ENCODE measurements at places on chromosomes 3 and 15.

GRCh38 chr3:150878996-150879575 is 26.2 kb downstream of the MINDY4B start:
- no peak for DNase-seq

DNA sequence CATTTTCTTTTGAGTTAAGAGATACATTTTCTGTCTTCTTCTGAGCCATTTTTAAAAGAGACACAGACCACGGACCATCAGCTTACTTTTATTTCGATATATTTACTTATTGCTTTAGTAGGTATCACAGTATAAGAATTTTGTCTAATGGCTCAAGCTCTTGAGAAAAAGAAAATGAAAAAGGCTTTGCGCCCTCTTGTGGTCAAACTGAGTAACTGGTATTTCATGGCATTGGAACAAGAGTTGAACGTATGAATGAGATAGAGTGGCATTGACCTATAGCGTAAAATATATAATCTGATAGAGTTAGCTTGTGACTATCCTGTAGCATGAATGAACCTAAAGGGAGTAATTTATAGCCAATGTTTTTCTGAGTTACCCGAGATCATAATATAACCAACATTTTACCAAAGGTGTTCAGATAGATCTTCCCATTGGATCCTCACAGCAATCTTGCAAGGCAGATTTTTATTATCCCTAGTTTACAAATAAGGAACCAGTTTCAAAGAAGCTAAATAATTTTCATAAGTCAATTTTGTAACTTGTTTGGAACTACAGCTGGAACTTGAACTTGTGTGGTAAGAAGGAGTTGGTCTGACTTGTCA is 154.6 kb downstream of the POLR2M start:
- DNase-seq = no peak

DNA sequence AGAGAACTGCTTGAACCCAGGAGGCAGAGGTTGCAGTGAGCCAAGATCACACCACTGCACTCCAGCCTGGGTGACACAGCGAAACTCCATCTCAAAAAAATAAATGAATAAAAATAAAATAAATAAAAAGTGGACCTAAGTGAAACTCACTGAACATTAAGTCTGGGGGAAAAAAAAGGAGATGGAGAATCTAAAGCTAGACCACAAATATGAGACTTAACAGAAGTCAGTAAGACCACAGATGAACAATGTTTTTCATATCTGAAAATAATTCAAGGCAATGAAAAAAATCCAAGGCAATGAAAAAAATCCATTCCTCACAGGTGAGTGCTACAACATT is 18.6 kb downstream of the ANXA2 start:
- no peak for DNase-seq

DNA sequence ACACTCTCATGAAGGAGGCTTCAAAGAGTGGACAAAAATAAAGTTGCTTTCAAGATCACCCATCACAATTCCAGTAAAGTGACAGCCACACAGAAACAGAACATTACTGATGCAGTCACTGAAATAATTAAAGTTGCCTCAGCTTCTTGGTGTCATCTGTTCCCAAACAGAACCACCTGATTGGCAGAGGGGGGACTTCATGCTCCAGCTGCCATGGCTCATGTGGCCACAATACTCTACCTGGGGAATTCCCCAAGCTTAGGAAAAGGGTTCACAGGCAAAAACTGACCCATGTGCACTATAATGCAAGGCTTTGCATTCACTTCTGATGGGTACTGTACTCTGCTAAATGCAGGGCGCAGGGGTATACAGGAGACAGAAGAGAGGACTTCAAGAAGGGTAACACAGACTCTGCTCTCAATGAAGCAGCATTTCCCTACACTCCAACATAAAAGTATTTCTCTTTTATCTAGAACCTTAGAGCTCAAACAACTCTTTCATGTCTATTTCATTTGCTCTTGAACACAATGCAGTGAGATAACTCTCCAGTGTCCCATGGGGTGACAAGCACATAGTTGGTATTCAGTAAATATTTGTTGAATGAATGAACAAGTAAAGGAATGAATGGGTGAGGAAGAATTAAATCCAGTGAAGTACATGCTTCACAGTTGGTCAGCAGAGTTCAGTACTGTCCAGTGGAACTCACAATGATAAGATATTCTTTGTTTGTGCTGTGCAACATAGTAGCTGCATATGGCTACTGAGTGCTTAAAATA is 8.6 kb upstream of the CTNNB1 start:
- no peak for DNase-seq

DNA sequence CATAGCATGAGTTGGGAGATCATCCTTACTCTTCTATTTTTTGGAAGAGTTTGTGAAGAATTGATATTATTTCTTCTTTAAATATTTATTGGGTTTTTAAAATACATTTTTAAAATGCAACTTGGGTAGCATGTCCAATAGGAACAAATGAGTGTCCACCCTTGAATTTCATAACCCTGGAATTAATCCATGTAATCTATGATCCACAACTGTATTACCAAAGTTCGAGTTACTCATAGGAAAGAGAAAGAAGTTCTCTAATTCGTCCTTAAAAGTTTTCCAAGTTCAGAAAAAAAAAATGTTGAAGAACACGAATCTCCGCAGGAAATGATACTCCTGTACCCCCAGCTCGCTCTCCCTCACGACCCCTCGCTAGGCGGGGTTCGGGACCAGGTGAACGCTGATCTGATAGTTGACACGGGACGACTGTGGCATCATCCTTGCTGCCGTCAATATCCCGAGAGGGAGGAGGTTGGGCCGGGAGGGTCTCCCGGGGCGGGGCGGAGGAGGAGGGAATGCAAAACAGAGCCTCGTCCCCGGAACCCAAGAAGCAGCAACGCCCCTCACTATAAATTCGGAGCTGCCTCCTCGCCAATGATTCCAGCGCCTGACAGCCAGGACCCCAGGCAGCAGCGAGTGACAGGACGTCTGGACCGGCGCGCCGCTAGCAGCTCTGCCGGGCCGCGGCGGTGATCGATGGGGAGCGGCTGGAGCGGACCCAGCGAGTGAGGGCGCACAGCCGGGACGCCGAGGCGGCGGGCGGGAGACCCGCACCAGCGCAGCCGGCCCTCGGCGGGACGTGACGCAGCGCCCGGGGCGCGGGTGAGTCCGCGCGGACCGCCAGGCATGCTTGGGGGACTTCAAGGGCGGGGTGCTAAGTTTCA is at the start of gene AGTR1:
TSS of gene AGTR1 (plus strand) at position 598 of the 884 bp plus-strand sequence. CDS start 43,133 bp downstream, outside the sequence.
- no peak for DNase-seq

DNA sequence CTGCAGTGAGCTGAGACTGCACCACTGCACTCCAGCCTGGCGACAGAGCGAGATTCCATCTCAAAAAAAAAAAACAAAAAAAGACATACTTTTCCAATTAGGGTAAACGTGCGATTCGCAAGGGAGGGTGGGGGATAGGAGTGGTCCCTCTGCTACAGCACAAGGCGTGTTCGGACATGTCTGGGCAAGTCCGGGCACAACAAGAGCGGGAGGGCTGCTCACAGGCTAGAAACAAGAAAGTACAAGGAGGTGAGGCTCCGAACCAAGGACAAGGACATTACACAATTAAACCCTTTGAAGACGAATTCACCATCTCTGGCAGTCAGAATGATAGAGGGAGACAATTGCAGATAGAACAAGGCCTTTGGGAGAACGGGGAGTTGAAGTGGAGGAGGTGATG is 32.2 kb upstream of the BCL2A1 start:
- no peak for DNase-seq

- DNase-seq = no peak
Measured at GRCh38 chr3:48410205-48411040, 19.5 kb downstream of the PLXNB1 start.

GRCh38 chr3:95449841-95450240 is 1364.6 kb upstream of the EPHA6 start:
- DNase-seq = no peak

GRCh38 chr3:119181765-119182164 is 8.4 kb downstream of the UPK1B start:
- no peak for DNase-seq

DNA sequence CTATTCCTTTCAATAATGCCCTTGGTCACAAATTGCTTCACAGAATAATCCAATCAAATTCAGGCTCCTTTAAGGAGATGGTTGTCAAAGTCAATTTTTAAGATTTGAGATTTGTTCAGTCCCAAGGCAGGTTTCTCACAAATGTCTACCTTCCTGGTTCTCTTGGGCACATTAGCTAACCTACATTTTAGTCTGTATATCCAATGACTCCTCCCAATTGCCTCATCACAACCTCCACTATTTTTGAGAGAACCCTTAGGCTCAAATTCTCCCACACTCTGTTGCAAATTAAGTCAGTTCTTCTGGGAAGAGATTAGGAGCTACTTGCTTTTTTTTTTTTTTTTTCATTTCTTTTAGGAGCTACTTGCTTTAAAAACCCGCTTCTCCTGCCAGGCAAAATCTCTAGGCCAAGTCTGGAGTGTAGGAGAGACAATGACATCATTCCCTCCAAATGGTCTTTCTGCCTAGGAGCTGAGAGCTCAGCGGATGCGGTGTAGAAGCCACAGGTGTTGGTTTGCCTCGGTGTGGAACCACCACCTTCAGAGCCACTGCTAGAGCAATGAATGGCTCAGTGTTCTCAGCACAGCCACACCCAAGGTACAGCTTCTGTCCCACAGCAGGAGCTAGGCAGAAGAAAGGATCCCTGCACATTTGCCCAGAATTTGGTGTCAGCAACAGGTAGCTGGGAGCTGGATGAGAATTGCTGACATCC is 10.0 kb upstream of the INO80 start:
- no peak for DNase-seq

- no peak for DNase-seq
Measured at GRCh38 chr3:31197941-31198340, 303.5 kb upstream of the GADL1 start.

- no peak for DNase-seq
Measured at GRCh38 chr3:121665488-121665887, 4.8 kb upstream of the HCLS1 start.

- DNase-seq = no peak
Measured at GRCh38 chr15:101539930-101540329, 50.4 kb upstream of the PCSK6 start.

DNA sequence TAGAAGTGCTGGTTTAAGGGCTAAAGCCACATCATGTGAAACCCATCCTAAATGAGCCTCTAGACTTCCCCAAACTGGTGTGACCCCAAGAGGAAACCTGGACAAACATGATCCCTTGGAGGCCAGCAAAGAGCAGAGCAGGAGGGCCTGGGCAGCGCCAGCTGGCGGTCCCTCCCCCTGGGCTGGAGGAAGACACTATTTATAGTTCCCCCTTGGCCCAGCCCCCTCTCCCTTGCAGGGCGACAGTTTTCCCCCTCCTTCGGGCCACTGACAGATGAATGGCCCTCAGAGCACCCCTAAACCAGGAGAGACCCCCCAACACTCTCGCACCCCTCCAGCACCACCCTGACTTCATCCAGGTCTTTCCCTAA is 2.9 kb downstream of the UCN2 start:
- no peak for DNase-seq

- DNase-seq = no peak
Measured at GRCh38 chr15:91983729-91984340, 130.3 kb downstream of the SLCO3A1 start.
